ENCODE measurements at places on chromosomes 12 and 14. TPM values are rescaled to one million over a fixed set of nuclear protein-coding genes. Genes with fewer than 3 reads are reported as not detected.

- DNase-seq, result no peak
Observed at GRCh38 chr12:79360936-79361335, 329.8 kb downstream of the PAWR start.

DNA sequence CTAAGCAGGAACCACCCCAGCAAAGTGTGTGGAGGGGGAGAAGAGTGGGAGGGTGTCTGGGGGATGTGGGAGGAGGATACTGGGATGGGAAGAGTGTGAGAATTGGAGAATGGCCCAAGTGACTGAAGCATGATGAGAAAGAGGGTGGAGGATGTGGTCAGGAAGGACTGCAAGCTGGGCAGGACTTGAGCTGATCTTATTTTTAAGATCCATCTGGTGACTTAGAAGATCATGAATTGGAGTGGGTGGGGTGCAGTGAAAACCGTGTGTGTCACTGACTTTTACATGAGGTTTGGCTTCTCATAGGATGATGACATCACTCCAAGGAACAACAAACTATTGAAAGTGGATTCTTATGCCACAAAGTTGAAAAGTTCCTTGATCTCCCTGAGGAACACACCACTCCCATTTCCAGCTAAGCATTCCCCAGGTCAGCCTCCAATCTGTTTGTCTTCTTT is 287.5 kb downstream of the GALC start:
- no peak for DNase-seq

DNA sequence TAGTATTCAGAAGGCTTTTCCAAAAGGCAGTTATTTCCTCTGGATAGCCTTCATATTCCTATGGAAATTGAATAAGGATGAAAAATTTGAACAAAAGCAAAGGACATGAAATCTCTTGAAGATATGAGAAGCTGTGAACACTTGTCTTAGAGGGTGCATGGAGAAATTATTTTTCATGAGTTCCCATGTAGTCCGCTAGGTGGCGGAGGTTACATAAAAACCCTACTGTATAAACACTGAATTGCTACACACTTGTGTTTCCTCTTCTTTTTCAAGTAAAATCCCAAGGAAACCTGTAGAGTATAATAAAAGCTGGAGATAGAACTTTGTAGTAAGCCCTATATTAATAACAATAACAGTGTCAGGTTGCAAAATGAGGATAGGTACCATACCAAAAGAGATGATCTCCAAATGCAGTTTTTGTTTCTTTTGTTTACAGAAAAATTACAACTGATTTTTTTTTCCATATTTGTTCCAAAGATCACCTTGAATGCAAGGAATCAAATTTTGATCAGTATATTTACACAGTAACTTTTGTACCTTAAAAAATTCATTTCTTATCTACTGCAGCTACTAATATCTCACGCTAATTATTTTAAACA is 37.8 kb upstream of the OR4E1 start:
- peak; percentile 61 for DNase-seq

GRCh38 chr12:71888521-71888920 is 49.0 kb downstream of the TBC1D15 start:
- no peak for DNase-seq

- DNase-seq, result no peak
Observed at GRCh38 chr12:43722621-43723020, 36.0 kb downstream of the PUS7L start.

GRCh38 chr14:55873169-55873568 is 245.0 kb upstream of the PELI2 start:
- no peak for DNase-seq

- DNase-seq, result peak; percentile 82
Observed at GRCh38 chr12:24600996-24601395, 347.9 kb downstream of the BCAT1 start.

DNA sequence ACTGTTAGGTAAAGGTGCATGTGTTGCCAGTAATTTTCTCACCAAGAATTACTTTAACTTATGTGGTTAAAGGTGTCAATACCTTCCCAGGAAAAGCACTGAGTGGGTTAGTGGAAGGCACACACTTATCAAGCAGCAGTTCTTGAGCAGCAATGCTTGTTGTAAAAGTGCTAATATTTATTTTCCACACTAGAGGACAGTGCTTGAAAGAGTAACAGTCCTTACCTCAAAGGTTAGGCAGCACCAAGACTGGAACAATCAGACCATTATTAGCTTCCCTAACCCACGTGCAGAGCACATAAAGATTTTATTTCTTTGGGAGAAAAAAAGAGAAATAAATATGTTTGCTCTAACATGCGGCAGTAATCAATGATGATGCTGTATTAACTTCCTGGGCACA is 48.8 kb upstream of the KRR1 start:
- peak; percentile 72 for DNase-seq

The TAS2R10 gene
- total RNA-seq, result 0.22 TPM

The RNASE3 gene
- not detected for total RNA-seq

All from lung microvascular endothelial cell (primary cell).